ENCODE measurements at places on chromosomes 2 and 18.

DNA sequence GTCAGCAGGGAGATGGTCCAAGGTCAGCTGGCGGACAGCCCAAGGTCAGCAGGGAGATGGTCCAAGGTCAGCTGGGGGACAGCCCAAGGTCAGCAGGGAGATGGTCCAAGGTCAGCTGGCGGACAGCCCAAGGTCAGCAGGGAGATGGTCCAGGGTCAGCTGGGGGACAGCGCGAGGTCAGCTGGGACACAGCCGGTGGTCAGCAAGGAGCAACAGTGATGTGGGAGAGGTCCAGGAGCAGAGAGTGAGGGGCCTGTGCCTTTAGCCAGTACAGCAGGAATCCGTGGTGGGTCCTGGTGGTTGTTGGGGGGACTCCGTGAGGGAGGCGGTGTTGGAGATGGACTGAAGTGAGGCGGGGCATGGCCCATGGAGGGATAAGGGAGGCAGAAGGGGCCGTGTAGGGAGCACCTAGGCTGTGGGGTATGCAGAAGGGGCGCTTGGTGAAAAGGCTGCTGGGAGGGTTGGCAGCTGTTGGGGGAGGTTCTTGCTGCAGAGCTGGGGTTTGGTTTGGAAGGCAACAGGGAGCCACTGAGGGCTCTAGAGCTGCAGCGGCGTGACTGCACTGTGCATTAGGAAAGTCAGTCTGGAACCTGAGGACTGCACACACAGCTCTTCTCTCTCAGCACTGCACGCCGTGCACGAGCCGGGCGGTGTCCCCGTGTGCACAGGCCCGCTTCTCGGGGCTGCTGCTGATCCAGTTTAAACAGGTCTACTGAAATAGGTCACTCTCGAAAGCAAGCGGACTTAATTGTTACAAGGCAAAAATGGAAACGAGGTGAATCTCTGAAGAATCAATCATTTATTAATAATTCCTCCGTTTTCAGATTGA, 76.2 kb upstream of the HDAC4 start:
- no peaks in the 10 kb centered on the region for H3K36me3 ChIP-seq
- no peak overlapping the region for H3K4me3 ChIP-seq
- DNase-seq = no peak
- H3K27ac ChIP-seq = no peak overlapping the region
- peaks cover 32% of the 10 kb centered on the region for H3K27me3 ChIP-seq

DNA sequence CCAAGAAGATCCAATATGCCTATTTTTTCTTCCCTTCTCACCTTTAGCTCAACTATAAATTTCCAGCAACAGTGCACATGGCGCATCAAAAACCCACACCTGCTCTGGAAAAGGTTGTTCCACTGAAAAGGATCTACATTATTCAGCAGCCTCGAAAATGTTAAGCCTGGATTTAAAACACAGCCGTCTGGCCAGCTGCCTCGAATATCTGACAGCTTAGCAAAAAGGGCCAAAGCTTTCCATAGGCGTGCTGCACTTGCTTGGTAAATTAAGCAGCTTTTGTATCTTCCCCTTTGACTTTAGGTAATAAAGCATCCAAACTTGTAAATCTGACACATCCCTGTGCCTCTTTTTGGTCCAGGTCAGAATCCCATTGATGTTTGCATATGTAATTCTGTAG, 20.5 kb downstream of the DAPL1 start:
- no peaks in the 10 kb centered on the region for H3K36me3 ChIP-seq
- DNase-seq = no peak
- H3K27ac ChIP-seq = no peak overlapping the region
- peaks cover 4% of the 10 kb centered on the region for H3K27me3 ChIP-seq
- H3K4me3 ChIP-seq = no peak overlapping the region

DNA sequence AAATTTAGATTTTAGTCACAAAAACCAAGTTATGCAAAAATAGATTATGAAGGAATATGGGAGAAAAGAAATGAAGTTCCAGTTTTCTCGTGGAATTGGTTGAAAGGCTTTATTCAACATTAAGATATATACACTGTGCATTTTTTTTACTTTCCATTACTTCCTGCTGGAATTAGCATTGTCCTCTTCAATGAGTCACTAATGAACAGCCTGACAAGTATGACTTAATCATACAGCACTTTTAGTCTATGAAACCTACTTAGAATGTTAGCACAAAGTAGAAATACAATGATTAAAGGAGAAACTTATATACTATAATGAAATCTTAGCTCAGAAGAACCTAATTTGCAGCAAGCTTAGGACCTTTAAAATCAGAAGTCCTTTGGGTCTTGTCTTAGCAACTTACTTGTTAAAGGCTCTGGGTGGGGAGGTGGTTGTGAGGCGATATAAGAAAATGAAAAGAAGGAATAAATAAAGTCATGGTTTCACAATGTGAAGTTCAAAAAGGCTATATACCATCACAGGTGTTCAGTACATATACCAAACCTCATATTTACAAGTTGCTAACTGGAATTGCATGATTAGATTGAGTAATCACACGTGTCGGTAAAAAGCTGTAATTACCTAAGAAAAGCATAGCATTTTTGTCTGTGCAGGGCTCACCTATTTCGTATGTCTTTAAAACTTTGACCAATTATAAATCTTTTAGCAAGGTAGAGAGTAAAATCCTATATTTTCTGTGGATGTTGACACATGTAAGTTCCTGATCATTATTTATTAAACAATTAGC, 236.8 kb downstream of the CAMKMT start:
- no peak overlapping the region for H3K4me3 ChIP-seq
- H3K36me3 ChIP-seq = peaks cover 5% of the 10 kb centered on the region
- peaks cover 3% of the 10 kb centered on the region for H3K27me3 ChIP-seq
- no peaks in the 10 kb centered on the region for H3K4me1 ChIP-seq
- DNase-seq = no peak
- H3K27ac ChIP-seq = no peak overlapping the region

GRCh38 chr2:30626397-30626796, 179.4 kb downstream of the LCLAT1 start:
- no peak overlapping the region for H3K27ac ChIP-seq
- H3K4me3 ChIP-seq = no peak overlapping the region
- H3K4me1 ChIP-seq = no peaks in the 10 kb centered on the region
- H3K27me3 ChIP-seq = peaks cover 3% of the 10 kb centered on the region
- peaks cover 27% of the 10 kb centered on the region for H3K36me3 ChIP-seq
- DNase-seq = no peak

GRCh38 chr2:33060405-33060804, 113.7 kb downstream of the LTBP1 start:
- peak overlapping the region; percentile 7 for H3K4me3 ChIP-seq
- H3K27me3 ChIP-seq = no peaks in the 10 kb centered on the region
- peaks cover 65% of the 10 kb centered on the region for H3K4me1 ChIP-seq
- peak overlapping the region; percentile 97 for H3K27ac ChIP-seq

DNA sequence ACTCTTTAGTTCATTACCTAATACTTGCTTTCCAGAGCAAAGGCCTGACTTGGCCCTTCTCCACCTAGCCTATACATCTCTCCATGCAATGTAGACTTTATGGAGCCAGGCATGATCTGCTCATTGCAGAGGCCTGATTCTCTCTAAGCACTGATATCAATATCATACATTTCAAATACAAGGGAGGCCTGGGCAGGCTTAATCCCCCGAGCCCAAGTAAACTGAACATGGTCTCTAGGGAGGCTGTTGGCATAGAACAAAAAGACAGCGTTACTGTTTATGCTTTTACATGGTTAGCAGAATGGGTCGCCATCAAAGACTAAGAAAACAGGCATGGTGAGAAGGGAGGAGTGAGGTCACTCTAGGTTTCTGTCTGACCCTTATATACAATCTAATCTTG, 695.1 kb downstream of the ZEB2 start:
- no peaks in the 10 kb centered on the region for H3K4me1 ChIP-seq
- no peak for DNase-seq
- no peaks in the 10 kb centered on the region for H3K27me3 ChIP-seq

GRCh38 chr2:187566266-187566665, 12.0 kb upstream of the TFPI start:
- H3K4me3 ChIP-seq = no peak overlapping the region
- no peaks in the 10 kb centered on the region for H3K4me1 ChIP-seq
- H3K36me3 ChIP-seq = no peaks in the 10 kb centered on the region
- H3K27me3 ChIP-seq = peaks cover 18% of the 10 kb centered on the region
- DNase-seq = no peak

- H3K4me1 ChIP-seq = peaks cover 79% of the 10 kb centered on the region
- no peak for DNase-seq
- H3K27ac ChIP-seq = no peak overlapping the region
Observed at GRCh38 chr2:239251971-239252370, 148.8 kb downstream of the HDAC4 start.

GRCh38 chr2:39593439-39594393, 72.0 kb upstream of the TMEM178A start:
- no peak overlapping the region for H3K4me3 ChIP-seq
- DNase-seq = peak; percentile 9
- H3K4me1 ChIP-seq = no peaks in the 10 kb centered on the region
- peaks cover 6% of the 10 kb centered on the region for H3K27me3 ChIP-seq

DNA sequence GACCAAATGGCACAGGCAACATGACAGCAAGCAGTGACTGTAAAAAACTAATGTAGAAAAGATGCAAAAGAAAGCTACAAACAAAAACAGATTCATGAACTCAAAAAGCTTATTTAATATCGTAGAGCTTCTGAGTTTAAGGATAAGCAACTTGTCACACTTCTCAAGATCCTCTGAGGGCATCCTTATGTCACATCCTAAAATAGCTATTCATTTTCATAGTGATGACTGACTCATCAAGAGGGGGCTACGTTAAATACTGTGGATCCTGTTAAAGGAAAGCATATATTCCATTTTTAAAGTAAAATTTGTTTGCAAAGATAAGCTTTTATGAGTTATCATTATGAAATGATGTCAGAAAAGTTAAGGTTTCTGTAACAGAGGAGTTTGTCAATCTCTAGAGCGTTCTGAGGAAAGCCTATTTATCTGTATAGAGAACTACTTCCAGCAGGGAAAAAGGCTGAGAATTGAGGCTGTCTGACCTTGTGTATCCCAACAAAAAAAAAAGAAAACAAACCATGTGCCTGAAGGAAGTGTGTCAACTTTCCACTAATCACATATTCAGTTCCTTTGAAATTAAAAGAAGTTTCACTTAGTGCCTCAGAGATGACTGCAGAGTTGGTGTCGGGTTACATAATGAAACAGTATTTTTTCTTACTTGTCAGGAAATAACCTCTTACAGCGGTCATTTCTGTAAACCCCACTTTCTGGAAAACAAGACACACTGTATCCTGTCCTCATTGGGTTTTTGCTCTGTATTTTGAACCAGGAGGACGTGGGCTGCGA, 115.5 kb downstream of the ESCO1 start:
- no peak for DNase-seq
- peaks cover 62% of the 10 kb centered on the region for H3K36me3 ChIP-seq
- H3K27ac ChIP-seq = peak overlapping the region; percentile 85
- H3K4me3 ChIP-seq = no peak overlapping the region

- H3K4me3 ChIP-seq = no peak overlapping the region
- DNase-seq = no peak
- H3K27me3 ChIP-seq = peaks cover 3% of the 10 kb centered on the region
- H3K36me3 ChIP-seq = peaks cover 6% of the 10 kb centered on the region
- H3K4me1 ChIP-seq = peaks cover 23% of the 10 kb centered on the region
Observed at GRCh38 chr2:237309011-237309410, 105.0 kb downstream of the COL6A3 start.

DNA sequence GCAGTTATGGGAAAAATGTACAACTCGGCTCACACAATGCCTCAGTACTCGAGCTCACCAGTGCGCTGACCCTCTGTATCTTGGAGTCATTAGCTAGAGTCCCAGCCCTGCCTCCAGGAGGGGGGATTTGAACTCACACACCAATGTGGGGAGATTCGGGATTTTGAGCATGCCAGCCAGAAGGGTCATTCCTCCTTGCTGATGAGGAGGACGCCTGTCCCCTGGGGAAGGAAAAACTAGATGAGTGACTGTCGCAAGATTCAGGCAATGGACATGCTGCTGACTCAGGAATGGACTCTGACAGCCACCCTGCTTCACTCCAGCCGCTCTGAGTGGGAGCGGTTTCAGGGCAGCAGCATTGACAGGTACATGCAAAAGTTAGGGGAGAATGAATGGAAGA, 20.6 kb downstream of the FIGN start:
- peaks cover 75% of the 10 kb centered on the region for H3K4me1 ChIP-seq
- no peak overlapping the region for H3K4me3 ChIP-seq
- H3K27me3 ChIP-seq = no peaks in the 10 kb centered on the region

DNA sequence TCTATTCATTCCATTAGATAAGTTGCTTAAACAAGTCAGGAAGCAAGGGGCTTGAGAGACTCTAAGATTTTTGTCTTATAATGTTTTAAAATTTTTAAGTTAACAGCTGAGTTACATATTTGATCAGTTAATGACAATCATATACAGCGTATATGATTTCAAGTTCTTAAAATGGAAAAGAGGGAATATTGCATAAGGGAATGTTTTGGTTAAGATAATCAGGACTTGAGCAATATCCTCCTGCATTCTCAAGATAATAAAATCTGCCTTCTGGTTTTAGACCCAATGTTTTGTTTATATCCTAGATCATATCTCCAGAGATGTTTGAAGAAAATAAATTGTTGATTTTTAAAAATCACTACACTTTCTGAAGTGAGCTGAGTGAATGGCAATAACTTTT, 13.4 kb upstream of the DYNC1I2 start:
- peaks cover under 1% of the 10 kb centered on the region for H3K27me3 ChIP-seq
- DNase-seq = no peak
- H3K4me3 ChIP-seq = no peak overlapping the region
- no peak overlapping the region for H3K27ac ChIP-seq
- no peaks in the 10 kb centered on the region for H3K4me1 ChIP-seq
- no peaks in the 10 kb centered on the region for H3K36me3 ChIP-seq

DNA sequence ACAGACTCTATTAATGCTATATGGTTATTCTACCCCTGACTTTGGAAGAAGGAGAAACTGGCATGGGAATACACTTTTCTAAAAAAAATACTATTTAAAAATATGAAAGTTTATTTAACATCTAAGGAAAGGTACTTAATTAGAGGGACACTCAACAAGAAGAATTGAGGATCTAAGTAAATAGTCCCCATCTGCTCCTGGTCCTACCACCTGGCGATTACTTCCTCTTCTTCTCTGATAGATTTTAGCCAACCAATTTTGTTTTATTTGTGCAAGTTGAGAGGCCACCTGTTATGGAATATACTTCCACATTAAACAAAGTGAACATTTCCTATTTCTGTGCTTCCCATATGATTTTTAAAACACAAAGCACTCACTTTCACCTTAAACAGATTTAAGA, 111.7 kb downstream of the BCL2 start:
- no peak for DNase-seq
- peaks cover 11% of the 10 kb centered on the region for H3K27me3 ChIP-seq
- no peak overlapping the region for H3K27ac ChIP-seq
- H3K4me1 ChIP-seq = peaks cover 56% of the 10 kb centered on the region

DNA sequence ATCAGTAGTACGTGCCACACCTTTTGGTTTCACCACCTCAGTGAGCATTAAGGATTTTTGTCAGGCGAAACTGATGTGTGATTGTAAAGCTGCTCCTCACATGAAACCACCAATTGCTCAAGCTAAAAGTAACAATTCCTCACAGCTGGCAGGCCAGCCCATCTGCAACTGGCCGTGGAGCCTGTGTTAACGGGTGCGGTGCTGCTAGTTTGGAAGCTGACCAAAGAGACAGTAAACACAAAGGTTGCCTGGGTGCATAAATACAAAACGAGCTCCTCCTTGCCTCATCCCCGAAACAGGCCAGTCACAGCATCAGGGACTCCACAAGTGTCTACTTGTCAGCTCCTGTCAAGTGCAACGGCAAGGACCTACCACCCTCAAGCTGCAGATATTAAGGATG, 32.0 kb downstream of the LGALSL start:
- DNase-seq = no peak
- H3K27me3 ChIP-seq = no peaks in the 10 kb centered on the region
- H3K27ac ChIP-seq = no peak overlapping the region
- H3K4me3 ChIP-seq = no peak overlapping the region
- peaks cover 69% of the 10 kb centered on the region for H3K4me1 ChIP-seq
